ENCODE measurements at places on chromosomes 6 and 20. TPM values are rescaled to one million over a fixed set of nuclear protein-coding genes. Genes with fewer than 3 reads are reported as not detected.
A peak's percentile ranks its signal among the peaks of the same experiment; 100 is the strongest.

DNA sequence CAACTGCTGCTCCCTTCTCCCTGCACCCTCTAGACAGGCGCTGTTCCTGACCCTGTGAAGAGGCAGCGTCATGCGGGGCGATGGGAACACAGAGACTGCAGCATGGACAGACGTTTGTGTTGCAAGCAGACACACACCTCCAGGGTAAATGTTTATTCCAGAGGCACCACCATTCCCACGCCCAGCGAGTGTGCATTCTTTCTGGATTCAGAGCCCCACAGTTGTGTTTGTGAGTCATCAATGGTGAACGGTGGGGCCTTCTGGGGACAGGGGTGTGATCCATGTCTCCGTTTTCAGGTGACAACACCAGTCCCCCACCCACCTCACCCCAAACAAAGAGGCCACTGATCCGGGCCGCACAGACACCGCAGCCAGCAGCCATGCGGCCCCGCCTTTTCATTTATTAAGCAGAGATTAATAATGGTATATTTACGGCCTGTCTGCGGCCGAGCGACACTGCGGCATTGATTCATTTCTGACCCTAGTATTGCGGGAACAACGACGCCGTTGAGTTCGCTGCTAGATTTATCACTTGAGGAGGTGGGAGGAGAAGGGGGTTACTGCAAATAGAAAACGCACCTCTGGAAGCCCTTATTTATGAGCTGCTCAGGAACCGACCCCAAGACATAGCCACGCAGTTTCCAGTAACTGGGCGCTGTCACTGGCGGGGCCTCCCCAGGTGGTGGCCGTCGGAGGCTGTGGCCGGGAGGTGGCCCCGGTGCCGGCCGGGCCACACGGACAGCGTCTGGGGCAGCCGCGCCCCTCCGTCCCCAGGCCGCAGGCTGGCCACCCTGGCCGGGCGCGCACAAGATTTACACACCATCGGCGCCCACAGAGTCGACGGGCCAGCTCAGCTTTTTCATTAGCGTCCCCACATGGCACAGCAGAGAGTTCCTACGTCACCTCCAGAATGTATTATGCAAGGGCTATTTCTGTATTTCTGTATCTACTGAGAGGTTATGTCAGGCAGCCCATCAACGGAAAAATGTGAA lies 367.6 kb downstream of the THBS2 start:
- no peak for DNase-seq
- no peak overlapping the region for H3K4me3 ChIP-seq
- H3K4me1 ChIP-seq, result peaks cover 5% of the 10 kb centered on the region
- H3K27me3 ChIP-seq, result peaks cover 15% of the 10 kb centered on the region
- H3K27ac ChIP-seq, result no peak overlapping the region
- H3K36me3 ChIP-seq, result no peaks in the 10 kb centered on the region

Gene VSTM2L
- total RNA-seq, result 24.5 TPM

- no peak overlapping the region for H3K27ac ChIP-seq
- H3K36me3 ChIP-seq, result peaks cover 3% of the 10 kb centered on the region
- DNase-seq, result no peak
- H3K27me3 ChIP-seq, result peaks cover 23% of the 10 kb centered on the region
- peaks cover 4% of the 10 kb centered on the region for H3K4me1 ChIP-seq
Observed at GRCh38 chr6:137283940-137284810, 65.0 kb upstream of the IFNGR1 start.

Gene ZNF334
- 4.8 TPM for total RNA-seq

- H3K4me1 ChIP-seq, result peaks cover 53% of the 10 kb centered on the region
- no peaks in the 10 kb centered on the region for H3K27me3 ChIP-seq
- no peak overlapping the region for H3K4me3 ChIP-seq
- peaks cover 28% of the 10 kb centered on the region for H3K36me3 ChIP-seq
Observed at GRCh38 chr6:111576291-111576690, 29.4 kb downstream of the TRAF3IP2 start.

Gene WFDC12
- not detected for total RNA-seq

Gene MYBL2
- 15.7 TPM for total RNA-seq

DNA sequence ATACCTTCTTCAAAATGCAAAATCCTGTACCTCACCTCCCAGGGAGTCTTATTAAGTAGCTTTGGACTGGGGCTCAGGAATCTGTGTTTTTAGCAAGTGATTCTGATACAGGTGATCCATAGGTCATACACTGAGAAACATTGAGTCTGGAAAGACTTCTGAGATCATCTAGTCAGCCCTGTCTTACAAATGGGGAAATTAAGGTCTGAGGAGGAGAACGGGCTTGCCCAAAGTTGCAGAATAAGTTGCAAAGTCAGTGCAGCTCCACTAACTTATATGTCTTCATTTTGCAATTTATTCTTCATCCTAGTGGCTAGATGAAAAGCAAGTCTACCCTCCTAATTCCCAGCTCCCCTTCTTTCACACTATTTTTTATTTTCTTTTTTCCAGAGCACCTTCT lies 28.9 kb downstream of the KCNS1 start:
- H3K4me3 ChIP-seq, result no peak overlapping the region
- H3K4me1 ChIP-seq, result peaks cover 12% of the 10 kb centered on the region
- H3K27ac ChIP-seq, result no peak overlapping the region
- H3K36me3 ChIP-seq, result peaks cover 19% of the 10 kb centered on the region
- no peak for DNase-seq

Gene SYNGAP1
- 32.6 TPM for total RNA-seq

- peaks cover 26% of the 10 kb centered on the region for H3K4me1 ChIP-seq
- no peak for DNase-seq
- no peaks in the 10 kb centered on the region for H3K36me3 ChIP-seq
- H3K4me3 ChIP-seq, result no peak overlapping the region
- H3K27ac ChIP-seq, result peak overlapping the region; percentile 53
- no peaks in the 10 kb centered on the region for H3K27me3 ChIP-seq
Observed at GRCh38 chr20:36836591-36837269, 39.2 kb upstream of the TLDC2 start.

Gene TRAM2
- 178 TPM for total RNA-seq

DNA sequence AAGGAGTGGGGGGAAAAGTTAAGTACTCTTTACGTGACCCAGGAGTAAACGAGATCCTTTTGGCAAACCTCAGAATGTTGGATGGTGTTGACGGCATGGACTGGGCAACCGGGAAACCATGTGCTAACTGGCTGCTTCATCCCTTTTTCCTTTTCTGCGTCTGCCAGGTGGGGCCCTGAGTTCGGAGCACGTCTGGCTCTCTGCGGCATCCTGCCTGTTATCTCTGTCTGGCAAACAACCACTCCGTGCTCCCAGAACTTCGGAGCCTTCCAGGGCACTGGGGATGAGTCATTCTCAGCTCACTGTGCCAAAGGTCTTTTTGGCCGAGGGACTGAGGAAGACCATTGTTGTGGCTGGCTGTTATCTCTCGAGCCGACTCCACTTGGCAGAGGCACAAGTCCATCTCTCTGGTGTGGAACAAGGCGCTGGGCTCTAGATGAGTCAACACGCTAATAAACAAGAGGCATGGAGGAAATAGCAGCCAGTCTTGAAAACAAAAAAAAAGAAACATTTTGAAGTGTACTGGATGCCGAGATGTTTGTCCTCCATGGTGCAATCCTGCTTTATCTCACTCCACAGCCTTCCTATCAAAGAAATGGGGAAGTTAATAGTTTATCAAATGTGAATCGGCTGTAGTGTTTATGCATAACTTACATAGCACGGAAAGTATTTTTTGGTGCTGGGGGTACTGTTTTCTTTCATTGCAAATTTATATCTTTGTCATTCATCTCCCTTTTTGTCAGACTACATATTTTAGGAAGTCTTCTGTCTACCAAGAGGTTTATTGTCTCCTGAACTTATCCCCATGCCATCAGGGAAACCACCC lies 64.6 kb upstream of the TXNDC5 start:
- peaks cover 11% of the 10 kb centered on the region for H3K4me1 ChIP-seq
- no peak overlapping the region for H3K4me3 ChIP-seq
- DNase-seq, result no peak
- no peaks in the 10 kb centered on the region for H3K36me3 ChIP-seq

DNA sequence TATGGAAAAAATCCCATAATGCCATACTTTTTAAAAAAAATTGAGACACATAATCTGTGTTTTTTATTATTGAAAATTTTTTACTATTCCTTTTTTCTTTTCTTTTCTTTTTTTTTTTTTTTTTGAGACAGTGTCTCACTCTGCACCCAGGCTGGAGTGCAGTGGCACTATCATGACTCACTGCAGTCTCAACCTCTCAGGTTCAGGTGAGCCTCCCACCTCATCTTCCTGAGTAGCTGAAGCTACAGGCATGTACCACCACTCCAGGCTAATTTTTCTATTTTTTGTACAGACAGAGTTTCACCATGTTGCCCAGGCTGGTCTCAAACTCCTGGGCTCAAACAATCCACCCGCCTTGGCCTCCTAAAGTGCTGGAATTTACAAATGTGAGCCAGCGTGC lies 100.4 kb downstream of the AFG1L start:
- H3K36me3 ChIP-seq, result peaks cover 2% of the 10 kb centered on the region
- H3K4me1 ChIP-seq, result peaks cover 10% of the 10 kb centered on the region
- no peak for DNase-seq
- H3K27me3 ChIP-seq, result no peaks in the 10 kb centered on the region

Gene ABHD16B
- total RNA-seq, result not detected

- H3K27ac ChIP-seq, result no peak overlapping the region
- H3K4me1 ChIP-seq, result no peaks in the 10 kb centered on the region
Observed at GRCh38 chr20:20299904-20300303, 68.0 kb upstream of the INSM1 start.

DNA sequence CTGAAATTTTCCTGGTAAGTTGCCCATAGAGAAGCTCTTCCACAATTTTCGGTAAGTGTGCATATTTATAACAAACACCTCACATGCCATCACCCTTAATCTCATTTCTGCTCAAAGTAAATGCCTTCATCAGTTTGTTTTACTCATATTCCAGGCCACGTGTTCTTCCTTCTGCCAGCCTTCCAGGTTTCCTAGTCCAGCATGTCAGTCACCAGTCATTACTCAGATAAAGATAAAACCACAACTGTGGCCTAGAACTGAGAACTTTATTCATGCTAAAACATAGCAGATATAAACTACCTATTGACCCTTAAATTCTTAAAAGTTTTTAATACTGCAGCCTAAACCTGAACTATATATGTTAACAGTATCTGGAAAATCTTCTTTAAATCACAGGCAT lies 149.5 kb upstream of the SLC22A16 start:
- H3K4me3 ChIP-seq, result no peak overlapping the region
- peaks cover 3% of the 10 kb centered on the region for H3K4me1 ChIP-seq
- no peak overlapping the region for H3K27ac ChIP-seq
- no peaks in the 10 kb centered on the region for H3K27me3 ChIP-seq

Gene CALHM4
- not detected for total RNA-seq

GRCh38 chr6:158815907-158816306 lies 3.3 kb downstream of the EZR start:
- peak overlapping the region; percentile 1 for H3K27ac ChIP-seq
- H3K4me3 ChIP-seq, result peak overlapping the region; percentile 98
- H3K27me3 ChIP-seq, result no peaks in the 10 kb centered on the region
- no peak for DNase-seq
- peaks cover 52% of the 10 kb centered on the region for H3K4me1 ChIP-seq
- H3K36me3 ChIP-seq, result peaks cover 8% of the 10 kb centered on the region

Gene ECT2L
- total RNA-seq, result not detected

GRCh38 chr20:35527122-35527769 lies 2.2 kb downstream of the C20orf173 start:
- no peak overlapping the region for H3K27ac ChIP-seq
- H3K27me3 ChIP-seq, result no peaks in the 10 kb centered on the region
- no peak overlapping the region for H3K4me3 ChIP-seq
- no peaks in the 10 kb centered on the region for H3K36me3 ChIP-seq
- DNase-seq, result no peak

DNA sequence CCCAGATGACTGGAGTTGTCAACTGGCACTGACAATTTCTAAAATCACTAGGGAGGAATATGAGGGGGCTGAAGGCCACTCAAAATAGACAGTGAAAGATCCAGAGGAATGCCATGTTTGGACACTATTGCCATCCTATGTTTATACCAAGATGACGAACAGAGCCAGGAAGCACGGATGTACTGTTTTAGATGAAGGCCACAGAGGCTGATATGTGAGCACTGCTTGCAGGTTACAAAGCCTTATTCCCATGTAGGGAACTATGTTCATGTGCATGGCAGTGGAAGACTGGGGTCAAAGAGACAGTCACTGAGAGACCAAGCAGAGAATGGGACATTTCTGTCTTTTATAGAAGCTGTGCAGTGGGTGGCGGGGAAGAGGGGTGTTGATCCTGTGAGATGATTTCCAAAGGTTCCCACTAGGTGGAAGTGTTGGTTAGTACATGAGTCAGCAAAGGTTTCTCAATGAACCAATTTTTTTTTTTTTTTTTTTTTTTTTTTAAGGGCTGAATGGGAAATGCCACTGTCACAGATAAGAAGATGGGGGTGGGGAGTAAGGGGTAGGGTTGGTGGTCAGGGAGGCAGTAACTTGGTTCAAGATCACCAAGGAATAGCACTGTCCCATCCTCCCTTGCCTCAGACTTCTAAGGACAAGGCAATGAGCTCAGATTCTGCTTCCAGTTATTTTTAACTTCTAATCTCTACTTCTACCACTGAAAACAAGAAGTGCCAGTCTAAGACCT lies 46.7 kb upstream of the MOCS1 start:
- H3K4me1 ChIP-seq, result peaks cover 32% of the 10 kb centered on the region
- no peak for DNase-seq
- peak overlapping the region; percentile 91 for H3K27ac ChIP-seq
- no peaks in the 10 kb centered on the region for H3K27me3 ChIP-seq
- no peak overlapping the region for H3K4me3 ChIP-seq

Gene LPA
- not detected for total RNA-seq

Gene PRR18
- total RNA-seq, result 0.70 TPM

DNA sequence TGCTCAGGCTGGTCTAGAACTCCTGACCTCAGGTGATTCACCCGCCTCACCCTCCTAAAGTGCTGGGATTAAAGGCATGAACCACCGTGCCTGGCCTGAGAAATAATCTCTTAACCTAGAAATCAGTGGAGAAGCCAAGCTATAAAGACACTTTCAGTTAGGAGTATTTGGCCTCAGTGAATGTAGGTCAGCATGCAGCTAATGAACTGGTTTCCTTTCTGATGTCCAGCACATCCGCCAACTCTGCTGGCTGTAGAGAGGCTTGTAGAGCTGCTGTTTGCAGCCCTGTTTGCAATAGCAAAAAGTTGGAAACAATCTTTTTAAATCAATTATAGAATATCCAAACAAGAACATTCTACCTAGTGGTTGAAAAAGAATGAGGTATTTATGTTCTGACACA lies 42.4 kb upstream of the ELOVL5 start:
- H3K27ac ChIP-seq, result no peak overlapping the region
- H3K4me1 ChIP-seq, result no peaks in the 10 kb centered on the region
- no peak overlapping the region for H3K4me3 ChIP-seq
- DNase-seq, result no peak
- H3K36me3 ChIP-seq, result no peaks in the 10 kb centered on the region
- H3K27me3 ChIP-seq, result peaks cover 13% of the 10 kb centered on the region

GRCh38 chr20:24574307-24574706 lies 104.9 kb downstream of the SYNDIG1 start:
- no peak overlapping the region for H3K4me3 ChIP-seq
- H3K27ac ChIP-seq, result no peak overlapping the region
- no peaks in the 10 kb centered on the region for H3K36me3 ChIP-seq

- peaks cover 13% of the 10 kb centered on the region for H3K36me3 ChIP-seq
- H3K27me3 ChIP-seq, result no peaks in the 10 kb centered on the region
- no peak for DNase-seq
- H3K27ac ChIP-seq, result peak within 1 kb of the TSS; percentile 93
- peak within 1 kb of the TSS; percentile 89 for H3K4me3 ChIP-seq
- peaks cover 69% of the 10 kb centered on the region for H3K4me1 ChIP-seq
Observed at GRCh38 chr20:36541227-36541767, at the start of gene MYL9. Gene MYL9, plus strand, starts transcription at chr20:36541519. Its CDS starts 3,366 bp downstream, at chr20:36544885.
